Spinal cord (tissue), 10 donors: ENCODE measurements at places on chromosomes 7 and 10. TPM values are rescaled to one million over a fixed set of nuclear protein-coding genes. Genes with fewer than 3 reads are reported as not detected.

The TFAM gene
- 34.1 TPM for total RNA-seq

The HABP2 gene
- 0.11 TPM for total RNA-seq

The GIMAP6 gene
- total RNA-seq, result 9.1 TPM

The SPDYE11 gene
- 0.06 TPM for total RNA-seq

The TRIM74 gene
- not detected for total RNA-seq
